ENCODE measurements at places on chromosomes 2 and 18.

- no peak for DNase-seq
These were observed 245.0 kb downstream of the CLIP4 start for GRCh38 chr2:29360016-29360784.

- no peak for DNase-seq
These were observed 105.8 kb downstream of the BABAM2 start for GRCh38 chr2:27996156-27996922.

- DNase-seq: no peak
These were observed 62.9 kb downstream of the AFTPH start for GRCh38 chr2:64586883-64587481.

DNA sequence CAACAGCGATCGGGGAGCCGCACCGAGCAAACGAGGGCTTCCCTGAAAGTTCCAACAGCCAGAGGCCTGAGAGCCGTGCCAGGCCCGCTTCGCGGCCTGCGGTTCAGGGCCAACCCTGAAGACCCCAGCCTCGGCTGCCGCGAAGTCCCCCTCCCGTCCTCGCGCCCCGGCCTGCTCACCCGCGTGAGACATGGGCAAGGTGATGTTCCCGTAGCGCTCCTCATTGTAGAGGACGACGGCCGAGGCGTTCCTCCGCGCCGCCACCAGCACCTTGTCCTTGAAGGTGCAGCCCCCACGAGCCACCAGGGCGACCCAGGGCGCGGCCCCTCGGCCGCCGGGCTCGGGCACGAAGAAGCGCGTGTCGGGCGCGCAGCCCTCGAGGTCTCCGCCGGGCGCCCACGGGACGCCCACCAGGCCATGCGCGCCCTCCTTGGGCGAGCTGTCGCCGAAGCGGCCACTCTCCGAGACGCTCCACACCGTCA, 510 bp downstream of the RNF149 start:
- DNase-seq: no peak

- no peak for DNase-seq
These were observed 511.5 kb downstream of the NYAP2 start for GRCh38 chr2:225911019-225911418.

DNA sequence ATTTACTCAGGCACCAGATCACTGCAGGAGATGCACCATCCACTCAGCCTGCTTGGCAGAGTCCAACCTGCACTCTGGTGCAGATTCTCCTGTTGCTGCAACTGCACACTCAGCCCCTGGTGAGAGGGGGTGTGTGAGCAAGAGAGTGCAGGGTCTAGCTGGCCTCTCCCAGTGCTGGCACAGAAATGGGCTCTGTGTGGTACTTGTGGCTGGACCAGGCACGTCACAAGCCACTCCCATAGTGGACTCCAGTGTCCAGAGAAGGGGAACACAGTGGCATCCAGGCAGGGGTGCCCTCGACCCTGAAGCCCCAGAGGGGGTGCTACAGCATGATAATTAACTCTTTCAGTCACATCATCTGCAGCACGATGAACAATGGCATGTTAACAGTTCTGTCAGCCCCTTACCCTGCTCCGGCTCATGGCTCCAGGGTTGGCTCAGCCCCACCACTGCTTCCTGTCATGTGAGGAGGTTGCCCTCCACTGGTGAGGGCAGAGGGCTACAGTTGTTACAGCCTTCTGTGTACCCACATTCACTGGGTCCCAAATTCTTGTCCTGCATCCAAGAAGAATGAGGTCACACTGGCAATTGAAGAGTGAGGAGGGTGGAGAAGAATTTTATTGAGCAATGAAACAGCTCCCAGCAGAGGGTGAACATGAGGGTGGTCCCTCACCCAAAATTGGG, 135.7 kb downstream of the EVA1A start:
- no peak for DNase-seq

GRCh38 chr2:127094509-127095366, 12.2 kb downstream of the BIN1 start:
- no peak for DNase-seq

DNA sequence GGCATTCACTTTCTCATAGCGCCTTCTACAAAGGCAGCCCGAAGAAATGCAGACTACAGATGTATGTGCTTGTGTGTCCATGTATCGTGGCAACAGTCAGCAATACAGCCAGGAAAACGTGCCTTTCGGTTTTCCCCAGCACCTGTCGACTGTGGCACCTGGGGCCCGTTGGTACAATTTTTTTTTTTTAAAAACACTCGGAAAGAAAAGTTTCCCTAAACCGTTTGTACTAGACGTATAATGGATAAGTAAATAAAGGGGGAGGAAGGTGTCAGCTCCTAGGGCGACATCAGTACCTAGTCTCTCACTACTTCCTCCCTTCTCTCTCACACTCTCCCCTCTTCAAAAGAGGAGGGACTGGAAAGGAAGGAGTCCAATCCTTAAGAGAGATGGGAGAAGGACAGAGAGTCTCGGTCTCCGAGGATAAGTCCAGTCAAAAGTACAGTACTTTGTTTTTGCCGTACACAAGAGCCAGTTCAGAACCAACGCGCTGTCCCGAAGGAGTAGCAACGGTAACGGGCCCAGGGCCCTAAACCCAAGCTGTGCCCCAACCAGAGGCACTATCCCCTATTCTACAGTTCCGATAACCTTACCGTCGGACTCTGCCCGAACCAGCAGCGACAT, 759 bp downstream of the PPP4R3B start:
- DNase-seq: peak; percentile 35

DNA sequence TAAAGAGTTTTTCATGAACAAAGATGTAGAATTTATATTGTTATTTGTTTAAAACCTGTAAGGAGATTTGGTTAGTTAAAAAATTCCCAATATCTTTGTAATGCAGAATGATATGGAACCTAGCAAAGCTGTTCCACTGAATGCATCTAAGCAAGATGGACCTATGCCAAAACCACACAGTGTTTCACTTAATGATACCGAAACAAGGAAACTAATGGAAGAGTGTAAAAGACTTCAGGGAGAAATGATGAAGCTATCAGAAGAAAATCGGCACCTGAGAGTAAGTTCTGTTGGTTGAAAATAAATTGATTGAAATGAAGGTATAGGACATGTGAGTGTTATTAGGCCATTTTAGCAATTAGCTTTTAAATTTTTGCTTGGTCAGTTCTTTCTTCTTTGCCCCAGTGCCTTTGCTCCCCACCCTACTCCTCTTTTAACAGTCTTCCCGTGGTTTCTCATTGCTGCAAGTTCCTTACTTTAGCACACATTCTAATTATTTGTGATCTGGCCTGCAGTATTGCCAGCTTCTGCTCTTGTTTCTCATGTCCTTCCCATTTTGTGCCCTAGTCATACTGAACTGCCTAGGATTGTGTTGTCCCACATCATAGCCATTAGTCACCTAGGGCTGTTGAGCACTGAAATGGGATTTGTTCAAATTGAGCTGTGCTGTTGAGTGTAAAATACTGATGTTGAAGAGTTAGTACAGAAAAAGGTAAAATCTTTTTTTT, 36.6 kb downstream of the VAPA start:
- DNase-seq: no peak

- no peak for DNase-seq
These were observed 241.7 kb upstream of the DOK6 start for GRCh38 chr18:69158944-69159343.

DNA sequence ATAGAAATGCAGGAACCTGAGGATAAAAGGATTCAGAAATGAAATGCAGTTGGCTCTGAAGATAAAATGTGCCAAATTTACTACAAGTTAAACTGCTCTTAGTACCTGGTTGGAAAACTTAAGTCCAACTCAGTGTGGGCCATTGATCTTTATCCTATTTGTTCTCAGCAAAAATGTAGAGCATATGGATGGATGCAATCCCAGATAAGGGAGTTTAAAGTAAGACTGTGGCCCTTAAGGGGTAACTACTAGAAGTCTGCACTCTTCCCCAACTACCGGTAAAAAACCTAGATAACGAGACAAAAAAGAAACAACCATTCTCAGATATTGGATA, 63.9 kb downstream of the MDH1 start:
- no peak for DNase-seq

DNA sequence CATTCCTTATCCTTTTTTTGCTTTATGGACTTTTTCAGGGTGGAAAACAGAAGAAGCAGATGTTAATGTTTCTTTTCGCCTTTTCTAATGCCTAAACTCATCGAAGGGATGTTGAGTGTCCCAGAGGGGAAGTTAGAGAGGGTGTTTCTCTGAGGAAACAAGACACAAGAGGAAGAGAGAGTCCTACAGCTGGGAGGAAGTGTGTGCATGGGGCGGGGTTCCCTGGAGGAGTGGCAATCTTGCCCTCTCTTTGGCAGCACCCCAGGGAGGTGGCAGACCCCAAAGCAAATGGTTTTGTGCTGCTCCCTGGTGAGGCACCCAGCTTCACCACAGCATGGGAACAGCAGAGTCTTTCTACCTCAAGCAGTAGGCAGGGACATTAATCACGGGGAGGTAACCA, 377.6 kb downstream of the RND3 start:
- DNase-seq: no peak

- DNase-seq: no peak
These were observed 90.3 kb downstream of the SPATS2L start for GRCh38 chr2:200396781-200397242.

DNA sequence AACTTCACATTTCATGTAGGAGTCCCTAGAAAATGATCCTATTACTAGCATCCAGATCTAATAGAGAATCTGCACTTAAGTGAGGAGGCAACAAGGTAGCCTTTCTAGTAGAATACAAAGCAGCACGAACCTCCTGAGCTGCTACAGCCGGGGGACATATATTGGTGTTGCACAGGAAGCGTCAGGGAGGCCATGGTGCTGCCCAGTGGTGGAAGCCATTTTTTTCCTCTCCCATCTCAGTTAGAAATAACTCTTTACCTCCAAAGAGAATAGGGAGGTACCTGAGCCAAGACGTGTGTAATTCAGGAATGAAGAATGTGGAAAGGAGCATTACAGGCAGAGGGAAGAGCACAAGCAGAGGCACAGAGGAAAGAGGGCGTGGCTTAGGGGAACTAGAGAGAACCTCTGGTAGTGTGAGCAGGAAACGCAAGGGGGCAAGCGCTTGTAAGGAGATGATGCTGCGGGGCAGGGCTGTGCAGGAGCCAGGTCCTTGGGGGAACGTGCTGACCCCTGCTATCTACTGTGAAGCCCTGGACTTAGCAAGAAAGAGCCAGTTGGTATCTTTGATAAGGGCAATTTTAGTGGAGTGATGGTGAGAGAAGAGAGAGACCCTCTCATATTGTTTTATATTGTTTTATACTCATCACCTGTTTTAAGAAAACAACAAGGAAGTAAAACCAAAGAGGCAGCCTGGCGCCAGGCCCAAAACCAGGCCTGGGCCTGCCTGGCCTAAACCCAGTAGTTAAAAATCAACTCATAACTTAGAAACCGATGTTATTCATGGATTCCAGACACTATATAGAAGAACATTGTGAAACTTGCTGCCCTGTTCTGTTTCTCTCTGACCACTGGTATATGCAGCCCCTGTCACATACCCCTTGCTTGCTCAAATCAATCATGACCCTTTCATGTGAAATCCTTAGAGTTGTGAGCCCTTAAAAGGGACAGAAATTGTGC, 50.0 kb upstream of the TTC39C start:
- peak; percentile 60 for DNase-seq

- DNase-seq: no peak
These were observed 157.5 kb downstream of the CYP26B1 start for GRCh38 chr2:71990122-71990521.

DNA sequence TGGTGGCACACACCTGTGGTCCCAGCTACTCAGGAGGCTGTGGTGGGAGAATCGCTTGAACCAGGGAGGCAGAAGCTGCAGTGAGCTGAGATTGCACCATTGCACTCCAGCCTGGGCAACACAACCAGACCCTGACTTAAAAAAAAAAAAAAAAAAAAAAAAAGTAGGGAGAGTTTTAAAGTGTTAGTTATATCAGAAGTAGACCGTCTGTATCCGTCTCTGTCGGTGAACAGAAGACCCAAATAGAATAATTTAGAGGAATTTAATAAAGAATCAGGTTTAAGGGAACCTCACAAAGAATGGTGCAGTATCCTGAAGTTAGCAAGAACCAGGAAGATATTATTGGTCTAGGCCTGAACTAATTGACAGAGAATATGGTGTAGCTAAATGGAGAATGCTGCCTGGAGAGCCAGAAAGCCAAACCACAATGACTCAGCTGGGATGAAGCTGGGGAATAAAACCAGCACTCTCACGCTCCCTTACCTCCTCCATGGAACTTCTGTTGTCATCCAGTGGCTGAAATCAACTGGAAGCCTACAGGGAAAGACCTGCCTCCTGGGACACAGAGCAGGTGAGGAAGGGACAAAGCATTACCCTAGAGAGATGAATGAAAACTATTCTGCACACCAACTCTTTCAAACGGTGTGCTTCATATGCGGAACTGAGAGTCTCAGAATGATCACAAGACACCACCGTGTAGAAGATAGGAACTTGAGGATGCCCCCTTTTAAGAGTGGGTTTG, 39.1 kb upstream of the PLEKHM3 start:
- DNase-seq: no peak

DNA sequence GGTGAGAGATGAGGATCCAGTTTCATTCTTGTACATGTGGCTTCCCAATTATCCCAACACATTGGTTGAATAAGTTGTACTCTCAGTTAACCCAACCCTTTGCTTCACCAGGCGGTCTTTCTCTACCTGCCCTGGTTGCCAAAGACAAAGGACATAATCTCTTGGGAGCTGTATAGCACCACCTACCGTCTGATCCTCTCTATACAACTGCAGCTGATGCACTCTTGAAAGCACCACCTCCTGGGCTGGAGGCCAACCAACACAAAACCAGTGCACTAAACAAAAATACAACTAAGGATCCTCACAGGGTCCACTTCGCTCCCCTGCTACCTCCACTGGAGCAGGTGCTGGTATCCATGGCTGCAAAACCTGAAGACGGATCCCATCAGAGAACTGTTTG, 473.6 kb upstream of the NRXN1 start:
- DNase-seq: no peak

DNA sequence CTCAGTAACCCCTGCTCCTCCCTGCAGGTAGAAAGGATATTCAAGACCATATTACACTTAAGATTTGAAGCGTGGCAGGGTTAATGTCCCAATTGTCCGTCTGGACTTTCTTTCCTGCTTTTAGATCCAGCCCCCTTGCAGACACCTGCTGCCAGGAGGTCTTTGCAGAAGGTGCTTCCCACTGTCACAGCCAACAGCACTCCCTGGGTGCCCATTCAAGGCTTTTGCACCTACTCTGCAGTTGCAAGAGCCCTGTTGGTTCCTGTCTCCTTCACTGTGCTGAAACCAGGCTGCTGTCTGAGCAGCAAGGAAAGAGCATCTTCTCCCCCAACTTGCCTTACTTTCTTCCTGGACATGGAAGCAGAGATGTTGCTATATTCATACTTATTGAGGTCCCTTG, 1043.0 kb upstream of the POU3F3 start:
- DNase-seq: no peak

DNA sequence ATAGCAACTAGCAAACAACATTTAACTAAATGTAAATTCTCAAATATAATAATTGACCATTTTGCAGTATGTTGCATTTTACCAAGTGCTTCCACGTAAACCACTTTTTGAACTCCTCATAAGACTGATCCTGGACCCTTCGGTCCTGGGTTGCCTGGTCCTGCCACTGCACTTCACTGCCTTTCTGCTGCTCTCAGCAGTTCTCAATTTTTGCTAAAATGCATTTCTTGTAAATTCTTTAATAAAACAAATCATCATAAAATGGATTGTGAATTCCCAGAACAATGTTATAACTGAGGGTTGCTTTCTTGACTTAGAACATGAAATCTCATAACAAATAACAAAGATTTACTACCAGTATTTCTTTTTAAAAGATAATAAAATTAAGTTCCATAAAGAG, 12.9 kb upstream of the ADAM23 start:
- no peak for DNase-seq

- no peak for DNase-seq
These were observed 113.0 kb upstream of the NEDD4L start for GRCh38 chr18:57931038-57931437.

GRCh38 chr2:56648802-56649201, 465.0 kb downstream of the CCDC85A start:
- no peak for DNase-seq
